ENCODE measurements at places on chromosomes 4 and X.

DNA sequence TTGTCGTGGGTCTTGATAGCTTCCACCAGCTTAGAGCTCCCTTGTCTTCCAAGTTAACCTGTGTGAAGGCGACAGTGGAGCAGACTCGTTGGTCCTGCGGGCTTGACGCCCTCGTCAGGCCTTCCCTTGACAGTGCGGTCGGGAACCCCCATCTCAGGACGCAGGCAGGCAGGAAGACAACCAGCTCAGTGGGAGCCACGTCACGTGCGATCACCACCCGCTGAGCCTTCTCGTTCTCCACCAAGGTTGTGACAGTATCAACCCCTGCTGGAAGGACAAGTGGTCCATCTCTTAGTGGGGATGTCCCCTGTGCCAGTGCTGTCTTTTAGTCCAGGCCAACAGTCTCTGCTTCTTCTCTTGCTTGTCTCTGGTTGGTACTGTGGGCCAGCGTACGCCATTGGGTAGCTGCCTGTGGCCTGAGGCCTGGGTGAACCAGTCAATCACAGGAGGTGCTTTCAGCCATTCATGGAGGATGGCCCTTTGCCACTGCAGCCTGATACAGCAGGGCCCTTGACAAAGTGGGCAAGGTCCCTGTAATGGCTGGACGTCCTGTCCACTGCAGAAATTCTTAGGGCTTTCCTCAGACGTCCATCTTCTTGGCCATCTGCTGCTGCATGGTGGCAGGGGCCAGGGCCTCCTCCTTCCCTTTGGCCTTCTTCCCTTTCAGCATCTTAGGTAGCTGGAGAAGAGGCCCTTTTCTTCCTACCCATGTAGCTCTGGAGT lies 31.4 kb downstream of the RGS12 start:
- no peak for DNase-seq

- DNase-seq, result no peak
Observed at GRCh38 chrX:52277666-52278065, 91.2 kb upstream of the XAGE2 start.

- no peak for DNase-seq
Observed at GRCh38 chr4:180314972-180315371, 1928.2 kb upstream of the TENM3 start.

GRCh38 chr4:60485276-60485675 lies 714.9 kb upstream of the ADGRL3 start:
- no peak for DNase-seq

DNA sequence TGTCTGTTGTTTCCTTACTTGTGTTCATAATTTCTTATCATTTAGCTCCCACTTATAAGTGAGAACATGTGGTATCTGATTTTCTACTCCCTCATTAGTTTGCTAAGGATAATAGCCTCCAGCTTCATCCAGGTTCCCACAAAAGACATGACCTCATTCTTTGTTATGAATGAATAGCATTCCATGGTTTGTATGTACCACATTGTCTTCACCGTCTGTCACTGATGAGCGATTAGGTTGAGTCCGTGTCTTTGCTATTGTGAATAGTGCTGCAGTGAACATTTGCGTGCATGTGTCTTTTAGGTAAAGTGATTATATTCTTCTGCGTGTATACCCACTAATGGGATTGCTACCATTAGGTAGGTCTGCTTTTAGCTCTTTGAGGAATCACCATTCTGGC lies 624.3 kb upstream of the EPHA5 start:
- DNase-seq, result peak; percentile 7

DNA sequence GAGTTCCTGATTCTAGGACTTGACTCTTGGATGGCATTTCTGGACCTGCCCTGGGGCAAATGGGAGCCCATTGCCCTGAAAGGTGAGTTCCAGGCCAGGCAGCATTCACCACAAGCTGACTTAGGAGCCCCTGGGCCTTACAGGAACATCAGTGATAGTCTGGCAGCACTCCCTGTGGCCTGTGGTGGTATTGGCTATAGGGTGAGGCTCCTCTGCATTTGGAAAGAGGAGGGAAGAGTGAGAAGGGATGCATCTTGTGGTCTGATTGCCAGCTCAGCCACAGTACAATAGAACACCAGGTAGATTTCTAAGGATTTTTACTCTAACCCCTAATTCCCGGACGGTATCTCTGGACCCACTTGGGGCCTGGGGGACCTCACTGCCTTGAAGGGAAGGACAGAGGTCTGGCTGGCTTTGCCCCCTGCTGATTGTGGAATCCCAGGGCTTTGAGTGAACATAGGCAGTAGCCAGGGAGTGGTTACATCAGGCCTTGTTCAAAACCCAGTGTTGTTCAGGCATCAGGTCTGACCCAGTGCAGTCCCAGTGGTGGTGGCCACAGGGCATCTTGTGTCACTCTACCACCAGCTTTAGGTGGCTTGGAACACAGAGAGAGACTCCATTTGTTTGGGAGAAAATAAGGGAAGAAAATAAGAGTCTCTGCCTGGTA lies 32.9 kb downstream of the MAGED4 start:
- no peak for DNase-seq

DNA sequence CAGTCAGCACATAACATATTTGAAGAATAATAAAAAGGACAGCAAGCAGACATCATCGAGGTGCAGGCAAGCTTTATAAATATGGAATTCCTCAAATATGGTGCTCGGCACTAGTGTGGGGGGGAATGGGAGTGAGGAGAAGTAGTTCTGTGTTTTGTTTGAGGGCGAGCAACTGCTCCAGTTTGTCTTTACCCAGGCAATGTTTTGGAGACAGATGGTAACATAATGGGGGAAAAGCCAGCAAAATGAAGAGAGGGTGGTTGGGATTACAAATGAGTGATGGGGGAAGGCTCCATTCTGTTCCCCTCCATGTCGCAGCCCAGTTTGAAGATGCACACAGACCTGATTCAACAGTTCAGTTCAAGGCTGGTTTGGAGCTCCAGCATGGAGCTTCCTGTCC lies 572.9 kb upstream of the DIPK2B start:
- no peak for DNase-seq

GRCh38 chr4:186669735-186670134 lies 53.9 kb downstream of the FAT1 start:
- DNase-seq, result no peak

DNA sequence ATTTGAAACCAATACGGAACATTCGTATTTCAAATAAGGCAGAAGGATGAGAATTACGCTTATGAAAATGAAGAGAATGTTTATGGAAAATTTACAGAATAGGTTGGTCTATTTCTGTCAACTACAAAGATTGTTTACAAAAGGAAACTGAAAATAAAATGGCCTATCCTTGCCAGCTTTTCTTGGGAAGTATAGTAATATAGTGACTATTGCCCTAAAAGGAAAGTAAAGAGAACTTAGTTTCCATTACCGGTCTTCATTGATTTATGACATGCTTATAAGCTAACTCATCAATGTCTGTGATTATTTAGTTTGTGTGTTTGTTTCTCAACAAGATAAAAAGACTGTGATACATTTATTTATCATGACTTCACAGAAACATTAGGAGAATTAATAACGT lies 2.9 kb upstream of the SPRY1 start:
- DNase-seq, result no peak

- peak; percentile 94 for DNase-seq
Observed at GRCh38 chr4:138275963-138276621, 33.9 kb upstream of the SLC7A11 start.

DNA sequence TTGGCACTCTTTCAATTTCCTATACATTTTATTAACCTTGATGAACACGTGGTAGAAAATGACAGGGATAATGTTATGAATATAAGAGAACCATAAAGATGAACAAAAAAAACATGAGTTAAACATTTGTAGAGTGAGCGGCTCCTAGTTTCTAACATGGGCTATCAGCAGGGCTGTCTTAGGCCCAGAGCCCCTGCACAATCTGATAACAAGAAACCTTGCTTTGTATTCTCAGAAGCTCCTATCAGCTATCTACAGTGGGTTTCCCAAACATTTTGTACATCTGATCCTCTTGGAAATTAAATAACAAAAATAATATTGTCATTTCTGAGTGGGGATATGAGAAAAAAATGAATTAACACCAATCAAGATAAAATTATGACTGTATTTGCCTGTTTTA lies 10.6 kb upstream of the RBPJ start:
- no peak for DNase-seq

GRCh38 chr4:18454349-18454748 lies 432.8 kb upstream of the LCORL start:
- no peak for DNase-seq

- DNase-seq, result no peak
Observed at GRCh38 chr4:161121451-161121850, 1042.3 kb downstream of the FSTL5 start.

GRCh38 chr4:99447079-99447478 lies 11.9 kb upstream of the ADH7 start:
- DNase-seq, result peak; percentile 82

DNA sequence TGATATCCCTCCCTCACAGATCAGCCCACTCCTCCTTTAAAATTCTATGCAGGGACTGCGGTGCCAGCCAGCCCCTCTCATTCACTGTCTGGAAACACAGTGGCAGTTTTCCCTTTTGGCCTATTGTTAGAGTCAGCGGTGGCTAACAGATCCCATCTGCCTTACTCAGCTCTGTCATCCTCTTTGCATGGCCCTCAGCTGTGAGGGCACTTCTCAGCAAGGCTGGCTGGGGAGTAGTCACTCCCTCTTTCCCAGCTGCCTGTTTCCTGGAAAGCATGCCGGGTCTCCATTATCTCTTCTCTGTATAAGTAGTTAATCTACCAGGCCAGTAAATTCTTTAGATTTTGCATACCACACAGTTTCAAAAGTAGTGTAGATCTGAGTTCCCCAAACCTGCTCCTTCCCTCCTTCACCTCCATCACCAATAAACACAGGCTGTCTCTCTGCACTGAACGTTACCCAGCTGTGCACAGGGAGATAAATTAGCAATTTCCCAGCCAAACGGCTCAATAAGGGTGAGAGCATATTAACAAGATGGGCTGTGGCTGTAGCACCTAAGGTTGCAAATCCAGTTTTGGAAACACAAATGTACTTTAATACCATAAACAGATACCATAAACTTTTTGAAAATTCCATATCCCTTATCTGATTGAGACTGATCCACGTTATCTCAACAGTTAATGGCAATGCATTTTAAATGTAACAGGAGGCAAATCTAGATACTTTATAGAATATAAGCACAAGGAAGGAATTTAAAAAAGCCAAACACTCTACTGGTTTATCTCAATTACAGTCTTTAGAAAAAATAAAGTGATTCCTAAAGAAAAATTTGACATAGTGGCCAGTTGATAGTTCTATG lies 229.3 kb downstream of the ANKRD50 start:
- peak; percentile 72 for DNase-seq

DNA sequence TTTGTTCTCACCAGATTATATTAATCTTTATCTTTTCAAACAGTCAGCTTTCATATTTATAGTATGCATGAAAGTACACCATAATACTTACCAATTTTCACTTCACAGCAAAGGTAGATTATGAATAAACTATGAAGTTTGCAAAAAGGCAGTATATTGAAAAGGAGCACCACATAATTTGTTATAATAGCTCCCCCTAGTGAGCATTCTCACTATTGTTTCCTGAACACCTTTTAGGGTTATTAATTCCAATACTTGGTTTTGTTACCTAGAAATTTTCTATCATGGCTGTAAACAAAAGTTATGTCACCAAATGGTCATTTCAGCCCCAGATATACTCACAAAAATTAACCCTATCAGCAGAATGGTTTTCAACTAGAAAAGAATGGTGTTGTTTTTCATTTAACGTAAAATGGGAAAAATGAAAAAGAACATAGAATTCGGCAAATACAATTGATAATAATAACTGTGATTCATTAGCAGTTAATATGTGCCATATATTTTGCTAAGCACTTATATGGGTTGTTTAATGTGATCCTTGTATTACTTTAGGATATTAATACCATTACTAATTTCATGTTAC lies 30.2 kb upstream of the NKX6-1 start:
- DNase-seq, result peak; percentile 39

DNA sequence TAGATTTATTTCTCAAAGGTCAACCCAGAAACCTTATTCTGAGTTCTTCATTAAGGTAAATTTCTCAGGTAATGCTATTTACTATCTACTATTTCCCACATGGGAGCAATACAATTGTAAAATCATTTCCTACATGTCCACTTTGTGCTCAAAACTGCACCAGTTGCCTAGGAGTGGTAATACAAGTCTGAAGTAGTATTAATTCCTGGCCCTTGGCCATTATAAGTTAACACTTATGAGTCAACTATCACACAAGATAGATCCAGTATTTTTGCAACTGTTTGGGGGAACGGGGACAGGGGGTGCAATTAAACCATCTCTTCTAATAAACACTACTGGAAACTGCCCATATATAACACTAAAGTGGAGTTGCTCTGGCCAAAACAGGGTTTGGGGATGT lies 48.9 kb downstream of the ACSL4 start:
- DNase-seq, result no peak

DNA sequence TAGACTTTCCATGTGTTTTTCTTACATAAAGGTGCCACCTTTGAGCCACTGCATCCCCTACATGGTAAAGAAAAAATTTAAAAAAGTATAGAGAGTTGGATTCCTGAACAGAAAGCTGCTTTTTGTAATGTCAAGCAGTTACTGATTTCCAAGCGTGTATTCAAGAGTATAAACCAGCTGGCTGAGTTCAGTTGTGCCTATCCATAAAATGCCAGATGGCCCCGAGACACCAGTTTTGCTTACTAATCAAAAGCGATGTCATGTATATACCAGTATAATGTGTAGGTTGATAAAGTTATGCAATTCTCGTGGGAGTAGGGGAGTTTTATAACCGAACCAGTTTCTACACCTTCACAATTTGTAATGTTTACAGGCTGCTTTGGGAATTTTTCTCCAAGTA lies 26.2 kb upstream of the PNPLA4 start:
- no peak for DNase-seq

DNA sequence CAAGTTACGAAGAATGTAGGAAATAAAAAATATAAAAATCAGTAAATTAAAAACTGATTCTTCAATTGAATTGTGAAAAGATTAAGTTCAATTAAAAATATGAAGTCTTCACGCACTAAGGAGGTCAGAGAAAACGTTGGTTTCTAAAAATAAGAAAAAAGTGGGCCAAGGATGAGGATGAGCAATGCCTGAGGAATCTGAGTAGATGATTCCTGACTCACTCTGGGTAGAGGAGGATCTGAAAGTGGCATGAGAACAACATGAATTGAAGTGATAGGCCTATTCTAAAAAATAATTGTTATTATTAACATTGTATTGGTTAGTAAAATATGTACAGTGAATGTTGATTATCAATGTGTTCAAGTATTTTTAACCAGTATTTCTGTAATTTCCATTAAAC lies 444.2 kb downstream of the GRIA2 start:
- DNase-seq, result peak; percentile 60

DNA sequence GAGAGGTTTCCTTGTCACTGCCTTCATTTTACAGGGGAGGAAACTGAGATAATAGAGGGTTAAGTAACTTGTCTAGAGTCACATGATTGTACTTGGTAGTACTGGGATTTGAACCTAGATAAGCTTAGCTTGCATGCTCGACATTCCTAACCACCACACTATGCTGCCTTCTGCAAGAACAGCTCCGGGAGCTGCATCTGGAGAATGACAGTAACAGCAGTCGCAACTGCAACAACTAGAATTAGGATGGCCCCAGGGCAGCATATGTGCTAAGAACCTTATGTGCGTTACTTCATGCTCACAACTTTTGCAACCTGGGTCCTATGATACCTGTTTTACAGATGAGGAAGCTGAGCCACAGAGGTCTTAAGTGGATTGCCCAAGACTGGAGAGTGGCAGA lies 89.5 kb upstream of the LCORL start:
- no peak for DNase-seq
